Activated CD8-positive, alpha-beta memory T cell treated with anti-CD3 and anti-CD28 coated beads for 1 hour (primary cell): ENCODE measurements at places on chromosomes 3 and 15.

- no peak for DNase-seq
Observed at GRCh38 chr3:55805169-55805568, 318.1 kb upstream of the WNT5A start.

- no peak for DNase-seq
Observed at GRCh38 chr3:28947751-28948150, 333.1 kb upstream of the RBMS3 start.

- no peak for DNase-seq
Observed at GRCh38 chr3:127096256-127097071, 96.5 kb upstream of the PRR23E start.

GRCh38 chr15:44009038-44009437 lies 182.2 kb downstream of the WDR76 start:
- DNase-seq = no peak

GRCh38 chr15:30997270-30997669 lies 5.8 kb upstream of the MTMR10 start:
- DNase-seq = no peak

GRCh38 chr15:82950746-82951370 lies 1.7 kb downstream of the HOMER2 start:
- no peak for DNase-seq
